ENCODE measurements at places on chromosomes 7 and 10.

- no peak for DNase-seq
These were observed 23.0 kb downstream of the CRPPA start for GRCh38 chr7:16398146-16399017.

- DNase-seq: no peak
These were observed 61.6 kb downstream of the NPSR1 start for GRCh38 chr7:34719636-34720035.

GRCh38 chr7:26477381-26477990, 185.8 kb downstream of the SNX10 start:
- DNase-seq: no peak

- no peak for DNase-seq
These were observed at the start of gene CYP26A1 for GRCh38 chr10:93073539-93074146. TSS of gene CYP26A1 (plus strand) at chr10:93073893. CDS start at chr10:93073935, 42 bp downstream.

DNA sequence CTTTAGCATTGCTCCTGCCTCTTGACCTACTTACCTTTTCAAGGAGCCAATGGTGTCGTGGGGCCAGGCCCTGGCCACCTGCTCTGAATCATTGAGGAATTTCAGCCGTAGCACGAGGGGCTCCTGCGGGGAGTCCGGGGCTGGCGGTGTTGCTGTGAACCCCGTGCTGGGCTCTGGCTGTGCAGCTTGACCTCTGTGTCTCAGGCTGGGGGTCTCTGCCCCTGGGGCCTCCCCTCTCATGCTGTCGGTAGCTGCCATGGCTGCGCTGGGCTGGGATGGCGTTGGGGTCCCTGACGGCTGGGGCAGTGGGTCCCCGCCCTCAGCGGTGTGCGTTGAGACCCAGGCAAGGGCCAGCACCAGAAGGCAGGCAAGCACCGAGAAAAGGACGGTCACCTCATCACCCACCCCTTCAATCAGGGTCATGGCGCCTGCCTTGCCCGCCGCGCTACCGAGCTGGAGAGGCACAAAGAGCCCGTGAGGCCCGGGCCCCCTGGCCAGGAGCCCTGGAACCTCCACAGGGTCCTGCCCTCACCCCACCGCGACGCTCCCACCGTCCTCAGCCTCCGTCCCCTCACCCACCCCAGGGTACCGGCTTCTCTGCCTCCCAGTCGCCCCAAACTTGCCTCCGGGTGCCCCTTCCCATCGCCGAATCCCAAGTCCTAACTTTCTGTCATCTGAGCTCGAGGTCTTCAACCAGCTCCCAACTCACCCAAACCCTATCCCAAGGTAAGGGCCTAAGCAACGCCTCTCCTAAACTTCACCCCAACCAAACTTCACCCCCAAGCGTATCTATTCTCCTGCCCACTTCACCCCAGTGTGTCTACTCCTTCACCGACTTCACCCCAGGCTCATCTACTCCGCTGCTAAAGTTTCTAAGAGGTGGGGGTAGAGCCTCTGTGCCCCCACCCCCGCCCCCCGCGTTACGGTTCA, 887 bp downstream of the TMUB1 start:
- DNase-seq: no peak

- no peak for DNase-seq
These were observed 13.6 kb upstream of the ANK3 start for GRCh38 chr10:60403168-60403873.

- DNase-seq: no peak
These were observed 213.4 kb downstream of the AUTS2 start for GRCh38 chr7:69811476-69812308.
